CD8-positive, alpha-beta memory T cell (primary cell): ENCODE measurements at places on chromosomes 1 and 21. TPM values are rescaled to one million over a fixed set of nuclear protein-coding genes. Genes with fewer than 3 reads are reported as not detected.

The ALG14 gene
- 4.4 TPM for total RNA-seq

The SAMSN1 gene
- 82.6 TPM for total RNA-seq

The FABP3 gene
- not detected for total RNA-seq

The C1orf210 gene
- not detected for total RNA-seq

The ZFP69B gene
- 5.9 TPM for total RNA-seq

The NHLH1 gene
- total RNA-seq: 0.48 TPM

The PTPRC gene
- total RNA-seq: 319 TPM

The GUCA2A gene
- not detected for total RNA-seq

The ISG15 gene
- 16.9 TPM for total RNA-seq

The NTMT2 gene
- total RNA-seq: not detected

The HES4 gene
- 0.62 TPM for total RNA-seq

The SEC16B gene
- not detected for total RNA-seq

The RIIAD1 gene
- not detected for total RNA-seq

The LCE2A gene
- not detected for total RNA-seq

The PLEKHN1 gene
- 2.7 TPM for total RNA-seq

The TLCD4 gene
- 0.09 TPM for total RNA-seq

The CREB3L4 gene
- 10.1 TPM for total RNA-seq

The CCDC27 gene
- total RNA-seq: not detected

The ZYG11A gene
- total RNA-seq: 0.07 TPM

The F13B gene
- total RNA-seq: not detected

The OLIG2 gene
- total RNA-seq: not detected

The KRTAP19-1 gene
- not detected for total RNA-seq

The ADAM15 gene
- 36.9 TPM for total RNA-seq

The GJA5 gene
- total RNA-seq: not detected

The TIE1 gene
- total RNA-seq: 0.33 TPM

The PLOD1 gene
- 31.0 TPM for total RNA-seq

The RUNX3 gene
- total RNA-seq: 241 TPM

The KLF17 gene
- total RNA-seq: not detected

The FAM78B gene
- 0.26 TPM for total RNA-seq

The USP16 gene
- 55.9 TPM for total RNA-seq
